COR-L47 (cell line): ENCODE measurements at places on chromosomes 4 and X.
A peak's percentile ranks its signal among the peaks of the same experiment; 100 is the strongest.

DNA sequence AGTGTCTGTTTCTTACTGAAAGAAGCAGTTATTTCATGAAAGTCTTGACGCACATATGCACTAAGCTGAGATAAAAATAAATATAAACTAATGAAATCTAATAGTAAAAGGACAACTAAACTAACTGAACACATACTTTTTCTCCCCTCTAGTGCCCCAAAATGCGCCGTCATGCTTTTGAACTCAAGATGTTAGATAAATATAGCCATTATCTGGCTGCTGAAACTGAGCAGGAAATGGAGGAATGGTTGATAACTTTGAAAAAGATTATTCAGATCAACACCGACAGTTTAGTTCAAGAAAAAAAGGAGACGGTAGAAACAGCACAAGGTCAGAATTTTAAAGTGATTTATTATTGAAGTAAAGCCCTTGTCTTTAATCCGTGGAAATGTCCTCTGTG lies 70.2 kb downstream of the DOCK11 start:
- DNase-seq, result no peak

DNA sequence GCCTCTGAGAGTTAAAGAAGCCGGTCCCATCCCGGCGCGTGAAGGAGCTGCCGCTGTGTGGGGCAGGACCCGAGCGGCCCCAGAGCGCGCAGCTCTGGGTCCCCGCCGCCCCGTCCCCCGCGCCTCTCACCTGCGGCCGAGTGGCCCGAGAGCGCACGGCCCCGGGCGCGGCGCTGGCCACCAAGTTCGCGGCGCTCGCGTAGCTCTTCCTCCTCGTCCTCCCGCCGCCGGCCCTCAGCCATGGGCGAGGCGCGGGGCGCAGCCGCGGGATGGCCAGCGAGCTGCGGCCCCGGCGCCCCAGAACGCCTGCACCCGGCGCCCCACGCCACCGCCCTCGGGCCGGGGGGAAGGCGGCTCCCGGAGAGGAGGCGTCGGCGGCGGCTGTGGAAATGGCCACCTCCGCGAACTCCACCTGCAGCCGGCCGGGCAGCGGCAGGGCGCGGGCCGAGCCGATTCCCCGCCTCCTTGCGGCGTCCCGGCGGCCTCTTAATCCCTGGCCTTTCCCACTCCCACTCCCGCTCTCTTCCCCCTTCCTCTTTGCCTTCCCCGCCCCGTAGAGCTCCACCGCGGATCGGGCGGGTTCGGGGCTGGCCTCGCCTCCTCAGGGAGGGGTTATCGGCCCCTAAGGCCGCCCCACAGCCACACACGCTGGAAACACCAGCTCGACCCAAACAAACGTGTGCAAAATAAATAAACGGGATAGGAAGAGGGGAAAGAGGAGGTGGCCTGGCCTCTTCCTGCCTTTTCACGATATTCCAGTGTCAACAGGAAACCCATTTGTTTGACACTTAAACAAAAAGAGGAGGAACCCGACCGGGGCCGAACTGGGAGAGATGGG lies at the start of gene SH3D19:
SH3D19 (minus strand) TSS at position 495 of the 838 bp plus-strand sequence; CDS start at position 242, 253 bp downstream.
- no peak for DNase-seq

DNA sequence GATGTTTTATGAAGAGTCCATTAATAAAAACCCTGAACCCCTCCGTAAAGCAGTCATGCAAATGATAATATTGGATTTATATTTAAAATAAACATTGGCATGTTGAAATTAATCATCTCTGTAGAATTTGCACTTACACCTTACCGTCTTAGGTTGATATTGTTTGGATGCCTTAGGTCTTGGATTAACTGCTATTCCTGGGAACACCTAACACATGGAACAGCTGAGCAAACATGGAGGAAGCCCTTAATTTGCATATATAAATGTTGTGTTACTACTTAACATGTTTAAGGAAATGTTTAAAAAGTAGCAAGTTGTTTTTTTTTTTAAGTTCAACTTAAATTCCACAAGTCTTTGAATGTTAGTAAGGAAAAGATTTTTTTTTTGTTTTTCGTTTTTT lies 62.5 kb downstream of the NSD2 start:
- DNase-seq, result no peak

- DNase-seq, result no peak
These were observed 96.2 kb downstream of the CDS1 start for GRCh38 chr4:84678976-84679744.

DNA sequence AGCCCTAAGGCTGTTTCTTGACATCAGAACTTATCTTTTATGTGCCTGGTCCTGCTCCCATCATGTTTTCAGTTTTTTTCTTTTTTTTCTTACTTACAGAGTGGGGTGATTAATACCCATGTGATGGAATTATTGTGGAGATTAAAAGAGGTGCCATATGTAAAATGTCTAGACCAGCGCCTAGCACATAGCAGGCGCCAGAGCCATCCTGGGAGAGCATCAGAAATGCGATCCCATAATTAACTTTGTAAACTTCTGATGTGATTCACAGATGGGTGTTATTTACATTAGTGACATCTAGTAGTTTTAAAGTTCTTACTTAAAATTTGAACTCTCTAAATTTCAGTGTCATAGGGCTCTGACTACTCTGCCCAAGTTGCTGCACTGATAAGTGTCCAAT lies 66.2 kb upstream of the PGRMC2 start:
- DNase-seq, result no peak

GRCh38 chrX:149758068-149758714 lies 15.7 kb upstream of the HSFX1 start:
- no peak for DNase-seq

- DNase-seq, result no peak
These were observed 531.2 kb downstream of the GALNTL6 start for GRCh38 chr4:172344308-172344938.

GRCh38 chr4:71474731-71475130 lies 135.9 kb downstream of the SLC4A4 start:
- no peak for DNase-seq

DNA sequence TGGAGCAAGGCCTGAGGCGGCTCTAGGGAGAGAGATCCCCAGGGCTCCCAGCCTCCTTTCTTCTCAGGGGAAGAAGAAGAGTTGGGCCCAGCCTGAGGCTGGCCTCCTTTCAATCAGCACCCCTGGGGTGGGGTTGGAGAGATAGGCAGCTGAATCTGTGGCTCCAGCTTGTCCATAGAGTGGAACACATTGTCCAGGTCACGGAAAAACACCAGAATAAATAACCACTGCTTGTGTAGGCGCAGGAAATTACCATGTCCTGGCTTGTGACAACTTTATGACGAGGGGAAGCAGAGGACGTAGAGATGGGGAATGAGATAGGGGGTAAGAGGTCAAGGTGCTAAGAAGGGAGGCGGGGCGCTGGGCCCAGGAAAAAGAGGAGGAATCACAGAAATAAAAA lies 80.8 kb upstream of the EFNB1 start:
- no peak for DNase-seq

DNA sequence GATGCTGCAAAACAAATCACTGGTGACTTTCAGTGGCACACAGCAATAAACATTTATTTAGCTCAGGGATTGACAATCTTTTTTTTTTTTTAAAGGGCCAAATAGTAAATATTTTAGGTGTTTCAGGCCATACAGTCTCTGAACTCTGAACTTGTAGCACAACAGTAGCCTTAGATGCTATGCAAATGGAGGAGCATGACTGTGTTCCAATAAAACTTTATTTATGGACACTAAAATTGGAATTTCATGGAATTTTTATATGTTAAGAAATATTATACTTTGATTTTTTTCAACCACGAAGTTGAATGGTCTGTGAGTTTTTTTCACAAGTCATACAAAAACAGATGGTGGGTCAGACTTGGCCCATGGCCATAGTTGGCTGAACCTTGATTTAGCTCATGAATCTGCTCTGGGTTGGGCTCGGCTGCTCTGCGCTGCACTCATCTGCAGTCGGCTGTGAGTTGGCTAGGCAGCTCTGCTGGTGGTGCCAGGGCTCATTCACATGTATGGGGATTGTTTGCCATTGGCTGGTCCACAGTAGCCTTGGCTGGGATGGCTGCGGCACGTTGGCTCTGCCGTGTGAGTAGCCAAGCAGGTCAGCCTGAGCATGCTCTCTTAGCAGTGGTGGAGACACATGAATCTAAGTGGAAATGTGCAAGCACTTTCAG lies 231.7 kb upstream of the PGRMC2 start:
- no peak for DNase-seq

DNA sequence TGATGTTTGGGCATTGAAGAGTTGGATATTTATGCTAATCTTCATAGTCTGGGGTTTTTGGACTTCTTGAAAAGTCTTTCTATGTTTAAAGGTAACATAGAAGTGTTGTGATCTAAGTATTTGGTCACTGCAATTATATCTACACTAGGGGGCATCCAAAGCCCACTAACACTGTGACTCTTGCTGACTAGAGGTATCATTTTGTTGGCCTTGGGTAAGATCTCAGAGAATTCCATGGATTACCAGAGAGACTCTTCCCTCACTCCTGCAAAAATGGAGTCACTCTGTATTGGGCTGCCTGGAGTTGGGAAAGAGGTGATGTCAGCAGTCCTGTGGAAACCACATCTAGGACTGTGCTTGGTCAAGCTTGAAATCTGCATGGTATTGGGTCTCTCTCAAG lies 1077.6 kb downstream of the FAM133A start:
- no peak for DNase-seq

DNA sequence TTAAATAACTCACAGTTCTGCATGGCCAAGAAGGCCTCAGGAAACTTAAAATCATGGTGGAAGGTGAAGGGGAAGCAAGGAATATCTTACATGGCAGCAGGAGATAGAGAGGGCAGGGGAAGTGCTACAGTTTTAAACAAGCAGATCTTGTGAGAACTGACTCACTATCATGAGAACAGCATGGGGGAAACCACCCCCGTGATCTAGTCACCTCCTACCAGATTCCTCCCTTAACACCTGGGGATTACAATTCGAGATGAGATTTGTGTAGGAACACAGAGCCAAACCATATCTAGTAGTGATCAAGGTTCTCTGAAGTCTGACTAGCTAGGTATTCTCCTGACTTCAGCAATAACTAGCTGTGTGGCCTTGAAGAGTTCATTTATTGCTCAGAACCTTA lies 56.0 kb downstream of the BANK1 start:
- no peak for DNase-seq

GRCh38 chr4:76590798-76591281 lies 155.8 kb downstream of the SHROOM3 start:
- no peak for DNase-seq

GRCh38 chrX:75229774-75230173 lies 44.1 kb upstream of the UPRT start:
- no peak for DNase-seq

DNA sequence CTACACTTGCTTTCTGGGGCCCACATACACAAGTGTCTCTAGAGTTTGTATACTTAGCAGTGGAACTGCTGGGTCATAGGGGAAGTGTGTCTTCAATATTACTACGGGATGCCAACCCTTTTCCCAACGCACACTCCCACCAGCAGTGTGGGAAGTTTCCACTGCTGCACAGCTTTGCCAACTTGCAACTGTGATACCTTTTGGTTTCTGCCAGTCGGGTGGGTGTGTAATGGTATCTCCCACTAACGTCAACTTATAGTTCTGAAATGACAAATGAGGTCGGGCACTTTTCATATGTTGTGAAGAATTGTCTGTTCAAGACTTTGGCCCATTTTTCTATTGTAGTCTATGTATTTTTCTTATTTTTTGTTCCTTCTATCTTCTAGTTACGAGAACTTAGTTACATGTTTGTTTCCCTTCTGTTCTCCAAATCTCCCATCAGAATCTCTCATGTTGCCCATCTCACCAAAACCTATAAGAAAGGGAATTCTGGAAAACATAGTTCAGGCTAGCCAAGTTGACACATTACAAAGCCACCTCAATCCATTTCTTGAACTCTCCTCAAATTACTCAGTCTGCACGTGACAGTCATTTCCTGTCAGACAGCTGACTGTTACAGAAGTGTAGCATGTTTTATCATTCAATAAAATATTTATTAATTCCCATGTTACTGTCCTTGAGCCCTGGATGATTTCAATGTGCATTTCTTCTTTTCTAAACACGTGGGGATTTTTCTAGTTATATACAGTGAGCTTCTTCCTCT lies 30.7 kb downstream of the PNMA6E start:
- no peak for DNase-seq

GRCh38 chr4:88672987-88673386 lies 24.6 kb downstream of the NAP1L5 start:
- DNase-seq, result peak; percentile 21

DNA sequence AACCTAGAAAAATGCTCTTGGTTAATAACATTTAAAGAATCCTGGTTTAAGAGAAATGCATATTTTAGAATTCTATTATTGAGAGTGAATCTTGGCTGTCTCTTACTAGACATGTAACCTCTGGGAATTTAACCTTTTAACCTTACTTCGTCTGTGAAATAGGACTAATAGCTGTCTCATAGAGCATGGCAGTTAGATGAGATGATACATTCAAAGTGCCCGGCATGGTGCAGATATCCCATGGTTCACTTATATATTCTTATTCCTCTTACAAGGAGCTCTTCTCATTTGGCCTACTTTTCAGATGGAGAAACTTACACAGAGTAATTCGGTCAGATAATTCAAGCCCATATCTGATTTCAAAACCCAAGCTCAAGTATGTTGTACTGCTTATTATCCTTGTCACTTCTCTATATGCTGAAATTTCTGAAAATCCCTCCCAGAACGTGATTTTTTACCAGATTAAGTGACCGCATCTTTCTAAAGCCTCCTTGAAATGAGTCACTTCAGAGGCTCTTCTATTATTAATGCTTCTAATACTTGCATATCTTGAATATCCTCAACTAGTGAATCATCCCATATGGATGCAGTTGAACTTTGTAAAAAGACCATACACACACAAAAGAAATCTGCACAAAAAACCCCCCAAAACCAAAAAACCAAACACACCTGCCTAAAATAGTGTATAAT lies 4.9 kb downstream of the CDKN2AIP start:
- DNase-seq, result no peak

DNA sequence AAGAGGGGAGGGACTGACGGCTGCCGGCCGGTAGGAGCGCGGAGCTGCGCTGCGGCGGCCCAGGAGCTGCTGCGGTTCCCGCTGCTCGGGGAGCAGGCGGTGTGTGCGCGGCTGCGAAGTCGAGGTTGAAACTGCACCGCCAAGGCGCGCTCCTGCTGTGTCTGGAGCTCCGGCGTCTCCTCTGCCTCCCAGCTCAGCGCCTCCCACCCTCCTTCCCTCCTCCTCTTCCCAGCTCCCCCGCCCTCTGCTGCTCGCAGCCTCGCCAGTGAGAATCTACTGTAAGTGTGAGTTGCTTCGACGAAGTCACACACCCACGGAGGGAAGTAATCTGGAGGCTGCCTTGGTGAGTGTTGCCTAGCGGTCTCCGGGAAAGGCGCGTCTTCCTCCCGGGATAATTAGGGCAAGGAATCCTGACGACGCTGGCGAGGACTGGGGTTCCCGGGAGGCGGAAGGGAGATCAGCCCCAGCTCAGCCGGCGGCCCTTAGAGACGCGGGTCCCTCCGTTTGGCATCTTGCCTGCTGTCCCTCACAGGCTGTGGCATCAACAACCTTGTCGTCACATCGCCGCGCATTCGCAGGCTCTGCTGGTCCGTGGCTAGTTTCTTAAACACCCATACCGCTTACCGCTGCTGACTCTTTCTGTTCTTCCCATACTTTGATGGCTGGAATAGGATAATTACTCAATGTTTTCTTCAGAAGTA lies at the start of gene EPHA5:
EPHA5 (minus strand) TSS at position 159 of the 701 bp plus-strand sequence. CDS start 747 bp downstream, outside the sequence.
- DNase-seq, result peak; percentile 84
